ENCODE measurements at places on chromosomes 12 and 14. TPM values are rescaled to one million over a fixed set of nuclear protein-coding genes. Genes with fewer than 3 reads are reported as not detected.
A peak's percentile ranks its signal among the peaks of the same experiment; 100 is the strongest.

GRCh38 chr12:47110718-47111391, 31.1 kb upstream of the AMIGO2 start:
- DNase-seq = no peak

GRCh38 chr12:15538881-15539280, 216.6 kb downstream of the PTPRO start:
- no peak for DNase-seq

DNA sequence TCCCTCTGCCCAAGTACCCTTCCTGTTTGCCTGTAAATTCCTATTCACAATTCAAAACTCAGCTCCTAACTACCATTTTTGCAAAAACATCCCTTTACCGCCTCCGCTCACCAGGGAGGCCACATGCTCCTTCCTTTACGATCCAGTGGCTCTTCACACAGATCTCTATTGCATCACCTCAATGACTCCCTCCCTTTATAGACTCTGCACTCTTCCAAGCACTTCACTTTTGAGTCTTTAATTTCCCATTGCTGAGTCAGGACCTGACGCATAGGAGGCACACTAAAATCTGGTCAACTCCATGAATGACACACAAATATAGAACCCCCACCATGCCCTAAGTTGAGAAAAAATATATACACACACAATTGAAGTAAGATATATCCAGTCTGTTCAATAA, 45.9 kb downstream of the PPP1R13B start:
- DNase-seq = no peak

- no peak for DNase-seq
Observed at GRCh38 chr14:41419709-41420108, 187.0 kb upstream of the LRFN5 start.

DNA sequence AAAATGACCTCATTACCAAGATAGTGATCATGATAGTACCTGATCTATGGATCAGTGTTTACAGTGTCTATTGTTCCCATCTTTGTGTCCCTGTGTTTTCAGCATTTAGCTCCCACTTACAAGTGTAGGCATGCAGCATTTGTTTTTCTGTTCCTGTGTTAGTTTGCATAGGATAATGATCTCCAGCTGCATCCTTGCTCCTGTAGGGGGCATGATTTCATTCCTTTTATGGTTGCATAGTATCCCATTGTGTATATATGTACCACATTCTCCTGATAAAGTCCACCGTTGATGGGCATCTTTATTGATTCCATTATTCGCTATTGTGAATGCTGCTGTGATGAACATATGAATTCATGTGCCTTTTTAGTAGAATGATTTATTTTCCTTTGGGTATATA, 215.4 kb upstream of the NAV3 start:
- DNase-seq = no peak

RNFT2 gene
- polyA plus RNA-seq = 6.3 TPM

GRCh38 chr12:1469070-1469469, 125.3 kb downstream of the FBXL14 start:
- no peak for DNase-seq

- peak; percentile 91 for DNase-seq
Observed at GRCh38 chr14:35403603-35404448, 723 bp downstream of the NFKBIA start.

DNA sequence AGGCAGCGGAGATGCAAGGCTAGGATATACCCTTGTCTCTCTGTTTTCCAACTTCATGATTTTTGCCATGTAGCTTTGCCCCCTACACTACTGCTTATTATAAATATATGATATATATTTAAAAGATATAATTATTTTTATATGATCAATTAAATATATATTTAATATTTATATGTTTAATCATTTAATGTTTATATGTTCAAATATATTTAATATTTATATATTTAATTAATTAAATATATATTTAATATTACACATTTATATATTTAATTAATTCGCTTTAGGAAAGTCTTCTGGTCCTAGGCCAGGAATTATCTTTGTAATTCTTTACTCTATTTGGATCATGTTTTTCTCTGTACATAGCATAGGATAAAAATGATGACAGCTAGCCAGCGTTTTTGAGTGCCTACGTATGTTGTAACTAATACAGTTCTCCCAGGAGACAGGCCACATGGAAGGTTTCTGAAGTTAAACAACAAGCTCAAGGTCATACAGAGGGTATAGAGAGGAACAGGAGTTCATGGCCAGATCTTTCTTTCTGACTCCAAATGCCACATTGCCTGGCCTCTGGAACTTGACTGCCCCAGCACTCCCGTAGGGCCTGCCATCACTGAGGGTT, 192.5 kb downstream of the KCNA5 start:
- DNase-seq = peak; percentile 15

DNA sequence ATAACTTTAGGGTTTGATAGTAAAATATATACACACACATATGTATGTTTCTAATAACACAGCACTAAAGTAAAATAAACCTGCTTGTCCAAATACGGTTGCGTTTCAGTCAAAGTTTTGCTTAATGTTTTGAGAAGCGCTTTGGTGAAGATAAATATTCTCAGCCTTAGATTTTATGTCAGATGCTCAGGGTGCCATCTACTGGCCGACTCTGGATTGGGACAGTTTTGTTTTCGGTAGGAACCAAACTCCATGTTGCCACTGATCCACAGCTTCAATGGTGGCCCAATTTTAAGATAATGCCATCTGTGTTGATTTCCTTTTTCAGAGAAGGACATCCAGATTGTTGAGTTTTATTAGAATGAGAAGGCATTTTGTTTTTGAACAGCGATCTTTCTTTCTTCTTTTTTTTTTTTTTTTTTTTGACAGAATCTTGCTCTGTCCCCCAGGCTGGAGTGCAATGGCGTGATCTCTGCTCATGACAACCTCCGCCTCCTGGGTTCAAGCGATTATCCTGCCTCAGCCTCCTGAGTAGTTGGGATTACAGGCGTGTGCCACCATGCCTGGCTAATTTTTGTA, 43.1 kb downstream of the LLPH start:
- peak; percentile 77 for DNase-seq

NKX2-8 gene
- polyA plus RNA-seq = not detected

KICS2 gene
- polyA plus RNA-seq = 5.3 TPM

DNA sequence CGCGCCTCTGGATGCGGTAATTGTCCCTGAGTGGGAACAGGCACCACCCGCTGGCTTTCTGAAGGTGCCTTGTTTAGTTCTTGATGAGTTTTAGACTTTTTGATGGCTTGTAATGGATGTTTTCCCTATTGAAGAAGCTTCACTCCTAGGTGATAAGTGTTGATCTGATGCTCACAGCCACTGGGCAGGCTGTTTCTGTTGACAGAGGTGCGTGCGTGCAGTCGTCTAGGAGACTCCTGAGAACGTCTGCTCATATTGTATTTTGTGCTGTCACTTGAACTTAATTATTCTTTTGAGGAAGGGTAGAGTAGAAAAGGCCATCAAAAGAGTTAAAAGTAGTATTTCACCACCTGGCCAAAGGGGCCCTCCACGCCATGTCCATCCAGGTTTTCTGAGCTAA, 70.5 kb downstream of the EP400 start:
- DNase-seq = no peak

- DNase-seq = no peak
Observed at GRCh38 chr14:80455031-80455430, 243.7 kb upstream of the DIO2 start.

- DNase-seq = no peak
Observed at GRCh38 chr12:31288381-31288780, 37.6 kb downstream of the SINHCAF start.

- DNase-seq = no peak
Observed at GRCh38 chr14:104393898-104394381, 185.6 kb upstream of the C14orf180 start.

DNA sequence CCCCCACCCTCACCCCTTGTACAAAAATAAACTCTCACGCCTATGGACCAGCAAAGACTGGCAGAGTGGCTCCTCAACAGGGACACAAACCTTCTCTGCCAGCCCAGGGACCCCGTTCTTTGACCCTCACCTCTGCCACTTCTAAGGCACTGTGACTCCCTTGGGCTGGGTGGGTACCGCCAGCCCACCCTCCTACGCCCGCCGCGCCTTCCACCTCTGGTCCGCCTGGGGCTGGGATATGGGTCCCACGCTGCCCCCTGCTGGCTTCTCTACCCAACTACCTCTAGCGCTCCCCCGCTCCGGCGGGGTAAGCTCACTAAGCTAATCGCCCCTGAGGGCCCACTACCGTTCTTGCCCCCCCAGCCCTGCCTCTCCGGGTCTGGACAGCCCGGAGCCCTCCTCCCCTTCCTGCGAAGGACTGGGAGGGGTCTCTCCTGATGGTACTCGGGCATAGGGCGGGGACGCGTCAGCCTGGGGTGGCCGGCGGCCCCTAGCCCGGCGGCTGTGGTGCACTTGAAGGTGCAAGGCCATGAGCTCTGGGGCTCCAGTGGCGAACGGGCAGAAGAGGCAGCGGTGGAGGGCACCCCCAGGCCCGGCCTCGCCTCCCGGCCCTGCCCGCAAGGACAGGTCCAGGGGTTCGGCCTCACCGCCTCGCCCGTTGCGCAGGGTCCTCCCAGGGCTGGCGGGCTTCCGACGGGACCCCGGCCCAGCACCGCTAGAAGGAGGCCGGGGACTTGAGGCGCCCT, 8.1 kb downstream of the ZNF219 start:
- DNase-seq = no peak

DNA sequence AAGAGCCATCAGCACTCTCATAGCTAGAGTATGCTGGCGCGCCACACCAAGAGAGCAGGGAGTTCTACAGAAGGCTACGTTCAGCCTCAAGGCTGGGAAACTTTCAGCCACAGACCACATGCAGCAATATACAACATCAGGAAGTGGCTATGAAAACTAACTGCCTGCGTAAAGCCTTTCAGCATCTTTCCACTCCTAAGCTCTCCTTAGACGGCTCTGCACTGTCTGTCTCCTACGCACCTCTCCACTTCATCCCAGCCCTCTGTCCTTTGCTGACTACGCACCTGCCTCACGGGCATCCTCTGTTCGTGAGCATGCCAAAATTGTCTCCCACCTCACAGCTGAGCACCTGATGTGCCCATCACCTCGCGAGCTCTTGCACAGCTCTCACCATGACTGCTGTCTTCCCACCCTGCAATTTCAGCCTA, 9.7 kb downstream of the MPHOSPH9 start:
- no peak for DNase-seq

GRCh38 chr12:46722394-46723185, 103.2 kb downstream of the SLC38A4 start:
- peak; percentile 10 for DNase-seq

DNA sequence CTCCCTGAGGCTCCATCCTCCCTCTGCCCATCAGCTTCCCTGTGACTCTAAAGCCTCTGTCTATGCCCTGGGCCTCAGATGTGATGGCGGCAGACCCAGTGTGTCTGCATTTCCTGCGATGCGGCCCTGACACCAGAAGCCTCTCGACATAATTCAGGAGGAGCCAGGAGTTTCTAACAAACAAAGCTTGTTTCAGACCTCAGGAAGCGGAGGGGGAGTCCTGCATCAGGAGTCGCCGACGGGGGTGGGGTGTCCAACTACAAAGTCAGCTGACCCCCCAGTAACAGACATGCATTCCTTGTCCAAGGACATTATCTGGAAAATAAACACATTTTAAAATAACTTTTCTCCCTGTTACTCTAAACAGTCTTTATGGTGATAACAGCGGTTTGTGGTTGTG, 167.5 kb downstream of the DPF3 start:
- DNase-seq = peak; percentile 34

GRCh38 chr14:83255015-83255726, 1721.5 kb upstream of the SEL1L start:
- no peak for DNase-seq

FAM181A gene
- not detected for polyA plus RNA-seq

- no peak for DNase-seq
Observed at GRCh38 chr12:127536833-127537428, 730.0 kb upstream of the TMEM132C start.

RFC5 gene
- polyA plus RNA-seq = 33.1 TPM

- no peak for DNase-seq
Observed at GRCh38 chr12:119828300-119828699, 48.8 kb downstream of the CIT start.

GRCh38 chr14:60396718-60397343, 89.0 kb downstream of the C14orf39 start:
- no peak for DNase-seq

DNA sequence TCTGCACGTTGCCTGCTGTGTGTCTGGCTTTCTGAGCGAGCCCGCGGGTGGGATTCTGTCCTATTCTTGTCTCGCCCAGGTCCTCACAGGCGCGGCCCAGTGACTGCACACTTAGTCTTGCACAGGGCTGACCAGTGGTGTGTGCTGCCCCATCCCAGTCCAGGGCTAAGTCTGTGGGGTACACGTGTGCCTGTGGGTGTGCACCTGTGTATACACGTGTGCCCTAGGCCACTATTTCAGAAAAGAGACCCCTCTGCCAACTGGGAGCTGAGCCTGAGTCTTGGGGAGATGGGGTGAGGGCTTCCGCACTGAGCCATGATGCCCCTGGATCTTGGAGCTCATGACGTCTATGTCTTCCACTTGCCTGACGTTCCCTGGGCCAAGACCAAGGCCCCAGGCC, 185.5 kb upstream of the PRMT8 start:
- DNase-seq = no peak

TAMALIN gene
- 20.3 TPM for polyA plus RNA-seq

DNA sequence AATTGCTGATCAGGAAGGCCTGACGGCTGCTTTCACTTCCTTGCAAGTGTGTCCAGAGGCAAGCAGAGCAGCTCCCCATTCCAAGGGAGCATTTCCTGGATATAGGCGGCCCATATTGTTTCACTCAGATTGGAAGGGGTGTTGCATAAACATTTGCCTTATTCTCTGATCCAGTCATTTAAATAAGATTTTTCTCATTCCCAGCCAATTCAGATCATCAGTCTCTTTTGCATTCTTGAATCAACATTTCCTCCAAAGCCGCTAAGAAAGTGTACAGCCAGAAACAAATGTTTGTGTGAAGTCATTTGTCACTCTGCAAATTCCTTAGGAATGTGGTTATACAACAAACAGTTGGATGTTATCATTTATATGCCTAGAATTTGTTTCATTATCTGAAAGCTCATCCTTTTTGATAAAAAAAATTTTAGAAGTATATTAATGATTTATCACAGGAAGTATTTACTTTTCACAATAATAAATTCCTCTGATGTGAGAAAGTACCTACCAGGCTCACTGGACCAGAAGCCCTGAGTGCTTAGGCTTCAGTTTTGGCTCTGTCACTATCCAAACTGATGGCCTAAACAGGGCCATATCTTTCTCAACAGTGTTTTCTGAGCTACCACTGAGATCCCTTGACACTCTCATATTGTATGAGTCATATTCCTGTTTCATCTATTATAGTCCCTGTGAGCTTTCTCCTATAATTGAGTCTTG, 379.6 kb downstream of the CCDC91 start:
- peak; percentile 66 for DNase-seq

GRCh38 chr12:951176-951575, 1.7 kb upstream of the RAD52 start:
- DNase-seq = no peak

DNA sequence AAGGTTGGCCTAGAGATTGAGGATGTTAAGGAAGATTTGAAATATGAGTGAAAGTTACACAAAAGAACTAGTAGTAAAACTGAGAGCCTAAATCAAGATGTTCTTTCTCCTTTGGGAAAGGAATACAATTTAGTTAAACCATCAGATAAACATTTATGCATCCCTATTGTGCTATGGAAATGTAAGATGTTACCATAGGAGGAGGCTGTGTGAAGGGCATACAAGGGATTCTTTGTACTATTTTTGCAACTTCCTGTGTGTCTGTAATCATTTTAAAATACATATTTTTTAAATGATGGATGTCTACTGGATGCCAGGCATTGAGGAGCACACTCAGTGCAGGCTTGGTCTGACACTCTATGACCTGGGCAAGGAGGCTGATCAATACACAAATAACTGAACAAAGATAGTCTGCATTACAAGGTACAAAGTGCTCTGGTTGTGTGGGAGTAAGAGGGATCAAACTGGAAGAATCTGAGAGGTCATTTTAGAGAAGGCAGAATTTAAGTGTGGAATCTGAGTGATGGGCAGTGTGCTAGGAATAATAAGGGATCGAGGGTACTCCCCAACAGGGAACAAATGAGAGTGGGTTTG, 5.8 kb upstream of the CHPT1 start:
- no peak for DNase-seq

PWP1 gene
- 57.4 TPM for polyA plus RNA-seq

Data from renal pelvis (tissue), 12 donors.